Mononuclear cell (primary cell): ENCODE measurements at places on chromosomes 11 and 22. TPM values are rescaled to one million over a fixed set of nuclear protein-coding genes. Genes with fewer than 3 reads are reported as not detected.

The FIBIN gene
- total RNA-seq, result 0.10 TPM

The BARX2 gene
- total RNA-seq, result not detected

The MPPED2 gene
- 0.21 TPM for total RNA-seq

The RTL10 gene
- total RNA-seq, result 6.4 TPM

The TRMT112 gene
- 62.1 TPM for total RNA-seq

The TMEM223 gene
- total RNA-seq, result 8.5 TPM

The THYN1 gene
- 22.5 TPM for total RNA-seq
